Right ventricle myocardium superior (tissue), 1 donor: ENCODE measurements at places on chromosomes 2 and 18.
A peak's percentile ranks its signal among the peaks of the same experiment; 100 is the strongest.

DNA sequence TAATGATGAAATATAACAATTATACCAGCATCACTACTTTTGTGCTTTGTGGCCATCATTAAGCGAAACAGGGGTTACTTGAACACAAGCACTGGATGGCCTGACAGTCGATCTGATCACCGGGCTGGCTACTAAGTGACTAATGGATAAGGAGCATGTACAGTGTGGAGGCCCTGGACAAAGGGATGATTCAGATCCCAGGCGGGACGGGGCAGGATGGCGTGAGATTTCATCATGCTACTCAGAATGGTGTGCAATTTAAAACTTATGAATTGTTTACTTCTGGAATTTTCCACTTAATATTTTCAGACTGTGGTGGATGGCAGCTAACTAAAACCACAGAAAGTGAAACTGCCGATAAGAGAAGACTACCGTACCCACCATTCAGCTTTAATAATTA lies 7.0 kb upstream of the CLIP4 start:
- no peak for DNase-seq

DNA sequence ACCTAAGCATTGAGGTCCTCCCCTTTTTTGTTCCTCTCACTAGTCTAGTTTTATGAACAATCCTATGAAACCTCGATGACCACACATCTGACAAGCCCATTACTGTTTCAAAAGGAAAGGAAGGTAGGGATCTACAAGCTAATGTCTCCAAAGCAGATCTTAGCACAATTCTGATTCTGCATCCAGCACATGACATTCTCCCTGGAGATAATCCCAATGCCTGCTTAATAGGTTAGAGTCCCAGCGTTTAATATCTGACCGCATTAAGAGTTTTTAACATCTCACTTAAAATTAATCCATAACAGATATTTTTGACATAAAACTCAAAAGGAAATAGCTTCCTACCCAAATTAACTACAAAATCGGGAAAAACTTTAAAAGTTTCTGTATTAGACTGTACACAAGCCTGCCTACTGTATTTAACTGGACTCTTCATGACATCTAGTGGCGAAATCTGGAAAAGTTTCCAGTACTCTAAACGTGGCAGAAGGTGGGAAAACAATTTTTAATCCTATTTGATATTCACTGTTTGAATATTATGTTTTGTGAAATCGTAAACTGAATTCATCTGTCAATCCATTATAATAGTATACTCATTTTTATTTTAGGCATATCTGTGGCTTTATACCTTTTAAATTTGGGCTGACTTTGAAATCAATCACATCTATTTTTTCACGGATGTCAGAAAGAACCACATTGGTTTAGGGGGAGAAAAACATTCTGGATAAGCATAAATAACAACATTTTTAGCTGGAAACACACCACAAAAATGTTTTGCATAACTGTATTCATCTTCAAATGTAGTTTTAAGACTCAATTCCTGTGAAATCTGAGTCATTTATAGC lies 62.4 kb downstream of the TXNL1 start:
- no peak for DNase-seq

GRCh38 chr2:49371128-49371701 lies 216.9 kb upstream of the FSHR start:
- DNase-seq = no peak

DNA sequence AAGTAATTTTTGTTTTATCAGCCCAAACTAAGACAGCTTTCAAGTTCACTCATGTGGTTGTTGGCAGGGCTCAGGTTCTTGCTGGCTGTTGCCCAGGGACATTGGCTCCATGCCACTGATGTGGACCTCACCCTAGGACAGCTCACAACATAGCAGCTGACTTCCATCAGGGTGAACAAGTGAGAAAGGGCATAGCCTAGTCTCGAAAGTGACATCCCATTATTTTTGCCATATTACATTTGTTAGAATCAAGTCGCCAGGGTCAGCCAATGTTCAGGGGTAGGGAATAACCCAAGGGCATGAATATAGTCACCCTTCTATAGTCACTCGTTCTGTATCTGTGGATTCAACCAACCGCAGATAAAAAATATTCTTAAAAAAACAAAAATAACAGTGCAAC lies 10.7 kb upstream of the CWC22 start:
- peak; percentile 42 for DNase-seq

DNA sequence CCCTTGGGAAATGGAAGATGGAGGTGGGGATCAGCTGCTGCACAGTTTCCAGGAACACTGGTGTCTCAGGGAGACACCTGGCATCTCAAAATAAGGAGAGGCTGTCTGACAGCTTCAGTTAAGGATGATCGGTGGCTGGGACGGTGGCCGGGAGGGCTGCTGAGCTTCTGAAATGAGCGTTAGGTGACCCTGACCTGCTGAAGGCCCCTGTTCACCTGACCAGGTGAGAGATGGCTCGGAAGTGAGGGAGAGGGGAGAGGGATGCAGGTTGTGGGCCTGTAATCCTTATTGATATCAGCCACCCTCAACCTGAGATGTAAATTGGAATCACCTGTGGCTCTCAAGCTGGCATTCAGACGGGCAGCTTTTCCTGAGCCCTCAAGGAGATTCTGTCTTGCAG lies 99.0 kb downstream of the AGAP1 start:
- peak; percentile 19 for DNase-seq

DNA sequence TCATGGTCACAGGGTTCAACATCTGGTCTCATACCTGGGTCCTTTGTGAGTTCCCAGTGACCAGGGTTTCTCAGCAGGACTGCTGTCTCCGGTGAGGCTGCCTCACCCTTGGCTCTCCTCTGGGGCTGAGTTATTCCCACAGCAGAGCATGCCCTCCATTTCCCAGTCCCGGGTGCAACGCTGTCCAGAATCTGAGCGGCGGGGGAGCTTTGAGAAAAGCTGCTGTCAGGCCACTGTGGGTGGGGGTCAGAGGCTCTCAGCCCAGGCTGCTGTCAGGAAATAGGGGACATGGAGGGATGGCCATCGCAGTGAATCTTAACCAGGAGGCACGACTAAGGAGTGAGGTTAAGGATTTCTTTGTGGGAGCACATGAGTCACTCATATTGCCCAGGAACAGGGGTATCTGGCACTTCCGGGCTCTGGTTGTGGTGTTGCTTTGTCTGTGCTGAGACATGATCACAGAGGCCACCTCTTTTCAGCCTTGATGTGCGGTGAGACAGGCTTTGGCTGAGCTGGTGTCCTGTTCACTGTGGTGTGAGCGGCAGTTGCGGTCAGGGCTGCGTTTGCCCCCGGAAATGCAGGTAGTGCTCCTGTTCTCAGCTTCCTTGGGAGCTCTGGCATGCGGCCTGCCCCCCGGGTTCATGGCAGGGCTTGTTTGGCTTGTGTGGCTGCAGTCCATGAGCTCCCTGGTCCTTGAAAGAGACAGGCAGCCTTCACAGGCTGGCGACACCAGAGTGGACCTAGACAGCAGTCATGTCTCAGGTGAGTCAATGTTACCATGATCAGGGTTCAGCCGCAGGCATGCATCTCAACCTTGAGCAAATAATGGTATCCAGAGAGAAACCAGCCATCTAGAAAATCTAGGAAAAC lies 310.7 kb upstream of the MYT1L start:
- DNase-seq = no peak

DNA sequence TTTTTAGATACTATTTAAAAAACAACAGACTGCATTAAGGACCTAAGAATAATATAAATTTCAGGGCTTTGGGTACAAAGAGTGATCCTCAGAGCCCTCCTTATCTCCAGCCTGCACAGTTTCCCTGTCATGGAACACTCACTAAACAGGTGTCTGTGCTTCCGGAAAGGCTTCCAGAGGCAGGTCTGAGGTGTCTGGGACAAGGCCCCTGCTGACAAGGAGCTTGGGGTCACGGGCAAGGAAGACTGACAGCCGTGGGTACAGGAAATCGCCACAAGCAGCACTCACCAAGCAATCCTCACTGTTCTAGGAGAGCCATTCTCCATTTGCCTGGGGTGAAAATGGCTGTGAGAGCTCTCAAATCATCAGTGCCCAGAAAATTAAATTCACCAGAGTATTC lies 220.3 kb upstream of the PXDN start:
- no peak for DNase-seq

DNA sequence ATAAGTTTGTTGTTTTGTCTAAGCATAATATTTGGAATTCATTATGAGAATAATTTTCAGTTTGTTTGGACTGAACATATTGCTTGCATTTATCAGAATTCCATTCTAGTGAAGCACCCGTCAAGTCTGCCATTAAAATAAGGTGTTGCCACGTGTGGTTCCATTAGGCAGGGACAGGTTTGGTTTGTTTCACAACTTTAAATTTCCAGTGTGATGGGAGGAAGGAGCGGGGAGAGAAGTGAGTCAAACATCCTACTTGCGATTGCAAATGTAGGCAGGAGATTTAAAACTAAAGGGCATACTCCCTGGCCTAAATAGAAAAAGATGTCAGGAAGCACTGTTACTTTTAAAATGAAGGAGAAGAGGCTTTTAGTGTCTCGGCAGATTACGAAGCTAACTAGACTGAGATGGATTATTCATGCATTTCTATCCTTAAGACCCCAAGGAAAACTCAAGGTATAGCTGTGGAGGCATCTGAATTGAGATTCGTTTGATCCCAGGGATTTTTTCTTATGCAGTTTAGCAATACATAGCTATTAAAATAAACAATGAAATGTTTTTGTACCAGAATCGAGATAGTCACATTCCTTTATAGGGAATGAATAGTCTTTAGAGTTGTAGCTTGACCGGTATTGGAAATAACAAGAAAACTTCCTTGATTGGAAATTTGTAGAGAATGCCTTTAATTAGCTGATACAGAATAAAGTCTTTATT lies 19.8 kb downstream of the GRHL1 start:
- DNase-seq = no peak

GRCh38 chr2:118029025-118029424 lies 15.2 kb upstream of the CCDC93 start:
- no peak for DNase-seq

DNA sequence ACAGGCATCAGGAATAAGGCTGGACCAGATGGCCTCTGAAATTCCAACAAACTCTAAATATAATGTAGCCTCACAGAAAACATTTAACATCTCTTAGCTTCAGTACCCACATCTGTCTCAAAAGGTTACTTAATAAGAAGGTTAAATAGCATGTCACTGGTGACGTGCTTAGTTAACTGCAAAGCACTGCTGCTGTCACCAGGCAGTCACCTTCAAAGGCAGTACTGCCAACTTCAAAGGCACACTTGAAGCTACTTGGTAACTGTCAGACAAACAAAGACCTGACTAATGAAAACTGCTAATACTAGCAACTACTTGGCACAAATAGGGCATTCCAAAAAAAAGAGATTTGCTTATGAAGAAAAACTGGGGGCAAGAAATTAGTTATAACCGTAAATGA lies 36.2 kb downstream of the EPG5 start:
- DNase-seq = no peak

DNA sequence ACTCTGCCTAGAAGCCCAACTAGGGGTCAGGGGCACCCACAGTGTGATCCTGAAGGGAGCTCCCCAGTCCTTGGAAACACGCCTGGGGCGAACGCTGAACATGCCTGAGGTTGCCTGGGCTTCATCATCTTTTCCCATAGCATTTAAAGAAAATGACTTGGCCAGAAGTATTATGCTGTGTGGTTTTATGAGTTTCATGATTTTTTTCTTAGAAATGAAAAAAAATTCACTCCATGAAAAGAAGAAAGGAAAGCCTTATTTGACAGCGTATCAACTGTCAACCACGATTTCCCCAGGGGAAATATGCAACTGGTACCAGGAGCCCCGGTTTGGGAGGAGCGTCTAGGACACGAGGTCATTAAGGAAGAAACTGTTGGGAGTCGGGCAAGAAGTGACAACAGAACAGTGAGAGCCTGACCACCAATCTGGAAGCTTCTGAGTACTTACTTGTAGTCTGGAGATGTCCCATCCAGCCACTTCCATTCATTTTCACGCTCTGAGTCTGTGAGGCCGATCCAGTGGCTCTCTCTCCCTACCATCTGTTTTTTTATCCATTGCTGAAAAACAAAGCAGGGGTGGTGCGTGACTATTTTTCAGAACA lies 63.5 kb upstream of the THOC1 start:
- DNase-seq = no peak

DNA sequence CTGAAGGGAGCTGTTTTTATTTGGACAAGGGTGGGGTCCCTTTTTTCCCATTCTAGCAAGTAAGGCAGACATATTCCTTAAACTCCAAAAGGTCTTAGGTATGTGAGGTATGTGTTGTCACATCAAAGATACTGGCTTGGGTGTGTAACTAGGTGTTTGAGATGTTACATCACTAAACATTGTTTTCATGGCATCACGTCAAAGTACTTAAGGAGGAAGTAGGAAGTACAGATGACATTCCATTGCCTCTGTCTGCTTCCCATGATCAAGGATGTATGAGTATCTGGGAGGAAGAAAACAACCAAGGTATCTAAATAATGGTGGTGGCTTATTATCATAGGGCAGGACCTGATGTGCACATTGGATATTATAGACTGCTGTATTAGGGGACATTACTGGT lies 39.3 kb downstream of the CD302 start:
- no peak for DNase-seq

DNA sequence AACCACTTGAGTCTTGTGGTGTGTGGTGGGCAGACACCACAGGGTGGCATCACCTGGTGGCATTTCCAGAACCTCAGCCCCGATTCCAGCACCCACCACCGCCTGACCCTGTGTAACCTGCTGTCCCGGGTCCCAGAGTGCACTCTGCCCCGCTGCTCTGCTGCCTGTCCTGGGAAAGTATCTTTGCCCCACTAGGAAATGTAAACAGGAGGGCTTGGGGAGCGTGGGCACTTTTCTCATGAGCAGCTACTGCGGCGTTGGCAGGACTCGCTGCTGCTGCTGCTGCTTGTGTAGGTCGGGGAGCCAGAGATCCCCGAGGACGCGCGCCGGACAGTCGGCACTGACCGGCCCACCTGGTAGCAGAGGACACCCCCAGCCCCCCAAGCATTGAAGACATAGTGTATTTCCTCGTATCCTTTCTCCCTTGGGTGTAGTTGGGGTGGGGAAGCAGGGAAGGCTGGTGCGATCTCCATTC lies 13.4 kb downstream of the DTYMK start:
- DNase-seq = peak; percentile 27

GRCh38 chr2:229526951-229527350 lies 187.4 kb downstream of the DNER start:
- DNase-seq = no peak

GRCh38 chr2:163466331-163467250 lies 269.2 kb downstream of the FIGN start:
- no peak for DNase-seq

DNA sequence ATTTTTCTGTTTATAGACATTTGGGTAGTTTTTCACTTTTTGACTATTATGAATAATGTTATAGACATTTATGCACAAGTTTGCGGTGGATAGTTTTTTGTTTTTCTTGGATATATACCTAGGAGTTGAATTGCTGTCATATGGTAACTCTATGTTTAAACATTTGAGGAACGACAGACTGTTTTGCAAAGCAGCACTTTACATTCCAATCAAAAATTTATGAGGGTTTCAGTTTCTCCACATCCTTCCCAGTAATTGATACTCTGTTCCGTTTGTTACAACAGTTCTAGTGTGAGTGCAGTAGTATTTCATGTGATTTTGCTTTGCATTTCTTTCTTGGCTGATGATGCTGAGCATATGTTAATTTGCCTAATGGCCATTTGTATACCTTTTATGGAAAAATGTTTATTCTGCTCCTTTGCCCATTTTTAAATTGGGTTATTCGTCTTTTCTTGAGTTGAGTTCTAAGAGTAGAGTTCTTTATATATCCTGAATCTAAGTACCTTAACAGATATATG lies 617.3 kb upstream of the LRATD1 start:
- no peak for DNase-seq
